Right lobe of liver (tissue), 6 donors: ENCODE measurements at places on chromosomes 5 and 9. TPM values are rescaled to one million over a fixed set of nuclear protein-coding genes. Genes with fewer than 3 reads are reported as not detected.
A peak's percentile ranks its signal among the peaks of the same experiment; 100 is the strongest.

DNA sequence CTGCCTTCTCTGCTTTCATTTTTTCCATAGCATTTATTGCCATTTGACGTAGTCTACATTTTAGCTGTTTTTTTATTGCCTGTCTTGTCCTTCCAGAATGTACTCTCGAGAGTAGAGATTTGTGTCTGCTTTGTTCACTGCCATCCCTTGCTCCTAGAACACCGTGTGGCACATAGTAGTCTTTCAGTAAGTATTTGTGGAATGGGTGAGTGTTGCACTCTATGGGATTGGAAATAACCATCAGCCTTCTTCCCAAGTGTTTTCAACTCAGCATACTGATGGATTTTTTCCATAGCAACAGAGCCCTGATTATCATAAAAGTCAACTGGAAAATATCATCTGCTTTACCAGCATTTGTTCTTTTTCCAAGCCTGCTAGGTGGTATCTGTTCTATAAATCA, 462.6 kb downstream of the ENC1 start:
- DNase-seq: no peak

- DNase-seq: no peak
Observed at GRCh38 chr9:92563116-92564100, 27.6 kb upstream of the ECM2 start.

Gene LEAP2
- 171 TPM for total RNA-seq

- no peak for DNase-seq
Observed at GRCh38 chr9:87674565-87675299, 51.2 kb upstream of the CTSL start.

DNA sequence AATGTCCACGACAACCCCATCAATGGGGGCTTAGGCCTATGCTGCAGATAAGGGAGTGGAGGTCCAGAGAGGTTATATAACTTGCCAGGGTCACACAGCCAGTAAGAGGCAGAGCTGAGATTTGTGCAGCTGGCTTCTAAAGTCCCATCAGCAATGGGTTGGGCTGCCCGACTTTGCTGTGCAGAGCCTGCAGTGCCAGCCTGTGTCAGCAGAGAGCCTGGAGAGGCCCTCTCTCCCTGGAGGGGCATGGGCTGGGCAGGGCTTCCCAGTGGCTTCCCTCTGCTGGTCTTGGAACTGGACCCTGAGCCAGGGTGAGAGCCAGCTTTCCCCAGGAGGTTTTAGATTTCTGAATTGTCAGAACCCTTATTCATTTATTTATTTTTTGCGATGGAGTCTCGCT, 77.2 kb upstream of the RAPGEF1 start:
- DNase-seq: no peak

DNA sequence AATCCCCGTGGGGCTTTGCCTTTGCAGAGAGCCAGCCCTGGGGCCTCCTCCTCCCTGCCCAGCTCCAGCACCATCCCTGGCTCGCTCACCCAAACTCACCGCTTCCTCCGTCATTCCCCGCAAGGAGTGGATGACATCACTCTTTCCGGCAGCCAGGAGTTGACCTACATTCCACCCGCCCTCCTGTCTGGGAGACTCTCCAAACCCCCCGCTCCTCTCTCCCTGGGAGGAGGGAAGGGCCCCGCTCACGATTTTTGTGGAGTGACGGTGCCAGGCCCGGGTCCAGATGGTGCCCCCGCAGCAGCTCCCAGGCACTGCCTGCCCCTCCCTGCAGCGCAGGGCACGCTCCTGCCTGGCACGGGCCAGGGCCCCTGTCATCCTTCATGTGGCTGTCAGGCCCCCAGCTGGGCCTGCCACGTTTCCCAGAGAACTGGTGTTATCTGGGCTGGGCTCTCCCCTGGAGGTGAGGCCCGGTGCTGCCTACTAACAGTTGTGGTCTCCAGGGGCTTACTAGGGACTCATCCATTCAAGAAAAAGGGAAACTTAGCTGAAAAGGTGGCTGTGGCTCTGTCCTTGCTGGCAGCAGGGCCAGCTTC, 52.3 kb downstream of the NTNG2 start:
- DNase-seq: peak; percentile 32

GRCh38 chr5:125367702-125368101, 621.3 kb upstream of the ZNF608 start:
- no peak for DNase-seq

Gene CERCAM
- 3.1 TPM for total RNA-seq

Gene HTR4
- not detected for total RNA-seq

GRCh38 chr9:124394167-124394566, 21.1 kb downstream of the PSMB7 start:
- DNase-seq: no peak

Gene OTP
- not detected for total RNA-seq

GRCh38 chr5:131221888-131222287, 42.0 kb upstream of the CDC42SE2 start:
- DNase-seq: no peak

Gene CNTNAP3
- total RNA-seq: 1.8 TPM

DNA sequence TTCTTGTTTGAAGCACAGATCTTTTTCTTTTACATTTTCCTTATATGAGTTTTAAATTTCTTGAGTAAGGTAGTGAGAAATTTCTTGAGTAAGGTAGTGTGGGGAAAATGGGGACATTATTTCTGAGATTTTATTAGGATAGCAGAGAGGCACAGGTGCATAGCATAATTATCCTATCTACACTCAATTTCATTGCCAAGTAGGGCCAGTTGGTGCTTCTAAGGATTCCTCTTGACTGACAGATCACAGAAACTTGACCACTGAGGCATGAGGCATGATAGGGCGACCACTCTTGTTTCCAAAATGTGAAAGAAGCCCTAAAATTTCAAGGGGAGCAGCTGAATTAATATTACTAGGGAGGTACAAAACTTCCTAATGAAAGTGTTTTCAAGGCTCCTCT, 31.4 kb upstream of the TMC1 start:
- no peak for DNase-seq

DNA sequence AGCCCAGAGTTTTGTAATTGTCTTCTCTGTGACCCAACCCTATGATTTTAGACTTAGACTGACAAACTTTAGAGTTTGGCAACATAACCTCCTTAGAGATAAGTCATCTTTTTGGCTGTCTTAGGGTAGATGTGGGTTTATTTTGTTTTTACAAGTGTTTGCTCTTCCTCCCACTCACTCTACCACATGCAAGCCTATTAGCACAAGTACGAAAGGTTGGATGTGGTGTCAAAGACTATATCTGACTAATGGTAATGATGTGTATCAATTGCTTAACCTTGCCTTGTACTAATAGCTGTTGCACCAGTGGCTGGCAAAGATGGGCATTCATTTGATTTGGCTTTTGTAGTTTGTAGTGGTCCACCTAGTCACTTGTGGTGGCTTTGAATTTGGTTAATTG, 46.5 kb downstream of the SLC25A46 start:
- no peak for DNase-seq

DNA sequence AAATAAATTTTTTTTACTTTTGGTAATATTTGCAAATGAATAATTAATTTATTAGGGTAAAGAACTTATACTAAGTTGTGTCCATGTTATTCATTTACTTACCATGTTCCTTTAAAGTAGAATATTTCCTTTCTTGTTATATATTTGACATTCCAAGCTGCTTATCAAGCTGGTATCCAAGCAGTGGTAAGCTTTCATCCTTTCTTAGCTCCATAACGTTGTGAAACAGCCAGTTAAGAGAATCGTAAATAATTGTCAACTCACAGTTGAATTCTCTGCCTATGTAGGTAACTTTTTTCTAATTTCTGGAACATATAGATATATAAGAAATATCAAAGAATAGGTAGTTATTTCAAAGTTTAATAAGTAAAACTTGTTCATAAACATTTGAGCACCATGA, 36.4 kb downstream of the SLC30A5 start:
- no peak for DNase-seq

GRCh38 chr5:71695071-71695470, 24.0 kb upstream of the CARTPT start:
- peak; percentile 78 for DNase-seq

DNA sequence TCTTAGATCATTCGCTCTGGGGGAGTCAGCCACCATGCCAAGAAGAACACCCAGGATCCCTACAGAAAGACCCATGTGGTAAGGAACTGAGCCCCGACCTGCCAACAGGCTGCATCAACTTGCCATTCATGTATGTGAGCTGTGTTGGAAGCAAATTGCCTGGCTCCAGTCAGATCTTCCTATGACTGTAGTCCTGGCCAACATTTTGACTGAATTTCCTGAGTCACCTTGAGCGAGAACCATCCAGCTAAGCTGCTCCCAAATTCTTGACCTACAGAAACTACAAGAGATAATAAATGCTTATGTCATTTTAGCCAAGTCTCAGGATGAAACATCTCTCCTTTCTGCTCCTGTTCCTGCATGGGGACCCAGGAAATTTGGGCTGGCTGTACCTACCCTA, 40.0 kb upstream of the SLC44A1 start:
- DNase-seq: no peak

DNA sequence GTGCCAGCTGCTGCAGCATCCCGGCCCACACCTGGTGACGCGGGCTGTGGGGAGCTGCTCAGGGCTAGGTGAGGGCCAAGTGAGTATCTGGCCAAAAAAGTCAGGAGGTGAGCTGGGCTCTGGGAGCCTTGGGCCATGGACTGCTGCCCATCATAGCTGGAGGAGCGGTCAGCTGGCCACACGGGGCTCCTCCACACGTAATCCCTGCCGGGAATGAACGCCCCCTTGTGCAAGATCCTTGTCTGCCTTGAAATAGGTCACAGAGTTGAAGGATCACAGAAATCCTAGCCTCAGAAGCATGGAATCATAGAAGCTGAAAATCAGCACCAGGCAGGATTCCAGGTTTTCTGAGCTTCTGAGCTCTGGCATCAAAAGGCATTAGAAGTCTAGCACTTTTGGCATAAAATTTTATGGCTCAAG, 16.8 kb upstream of the COL27A1 start:
- no peak for DNase-seq

Gene LECT2
- total RNA-seq: 62.9 TPM

GRCh38 chr5:168663276-168664004, 84.3 kb upstream of the PANK3 start:
- no peak for DNase-seq

Gene DNAH5
- 2.6 TPM for total RNA-seq

Gene HTR1A
- not detected for total RNA-seq

GRCh38 chr5:35129921-35130485, 82.3 kb upstream of the AGXT2 start:
- peak; percentile 75 for DNase-seq

Gene CNTNAP3B
- 1.9 TPM for total RNA-seq

DNA sequence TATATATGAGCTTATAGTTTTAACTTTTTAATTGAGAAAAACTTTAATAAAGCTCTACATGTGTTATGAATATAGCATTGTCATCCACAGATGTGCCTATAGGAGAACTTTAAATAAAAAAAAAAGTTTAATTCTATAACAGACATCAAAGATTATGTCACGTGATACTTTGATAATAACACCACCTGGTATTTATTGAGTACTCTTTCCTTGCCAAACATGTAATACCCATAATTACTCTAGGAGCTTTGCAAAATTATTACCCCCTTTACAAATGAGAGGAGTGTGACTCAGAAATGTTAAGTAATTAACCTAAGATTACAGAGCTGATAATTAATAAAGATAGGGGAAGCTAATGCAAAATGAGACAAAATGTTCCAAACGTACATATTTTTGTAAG, 43.0 kb downstream of the ITGA2 start:
- DNase-seq: no peak

DNA sequence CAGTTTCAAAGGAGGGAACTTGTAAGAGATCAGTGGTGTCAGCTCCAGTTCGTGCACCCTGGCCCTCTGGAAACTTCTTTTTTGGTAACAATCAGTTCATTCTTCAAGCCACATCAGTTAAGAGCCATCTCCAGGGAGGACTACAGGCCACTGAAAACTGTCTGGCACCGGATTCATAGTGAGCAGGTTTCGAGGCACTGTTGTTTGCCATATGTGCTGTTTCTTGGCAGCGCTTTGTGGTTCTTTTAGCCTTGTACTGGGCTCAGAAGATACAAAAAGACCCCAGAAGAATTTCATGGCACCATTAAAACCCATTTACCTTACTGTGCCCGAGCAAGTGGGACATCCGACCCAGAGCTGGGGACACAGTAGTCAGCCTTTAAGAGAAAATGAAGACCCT, 68.5 kb downstream of the OTULIN start:
- DNase-seq: no peak

DNA sequence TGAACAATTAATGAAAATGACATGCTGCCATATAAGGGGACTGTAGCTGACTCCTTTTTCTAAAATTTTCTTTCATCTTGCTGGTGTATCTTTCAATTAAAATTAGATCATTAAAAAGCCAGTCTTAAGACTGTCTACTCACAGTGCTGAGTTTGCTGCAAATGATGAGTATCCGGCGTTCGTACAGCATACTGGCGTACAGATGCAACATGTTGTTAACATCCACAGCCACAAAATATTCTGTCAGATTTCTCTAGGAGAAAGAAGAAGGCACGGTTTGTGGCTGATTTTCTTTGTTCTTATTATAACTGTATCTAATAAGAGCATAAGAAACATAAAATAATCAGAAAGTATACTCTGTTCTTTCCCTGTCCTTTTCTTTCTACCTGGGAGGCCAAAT, 278.1 kb downstream of the DENND1A start:
- no peak for DNase-seq

DNA sequence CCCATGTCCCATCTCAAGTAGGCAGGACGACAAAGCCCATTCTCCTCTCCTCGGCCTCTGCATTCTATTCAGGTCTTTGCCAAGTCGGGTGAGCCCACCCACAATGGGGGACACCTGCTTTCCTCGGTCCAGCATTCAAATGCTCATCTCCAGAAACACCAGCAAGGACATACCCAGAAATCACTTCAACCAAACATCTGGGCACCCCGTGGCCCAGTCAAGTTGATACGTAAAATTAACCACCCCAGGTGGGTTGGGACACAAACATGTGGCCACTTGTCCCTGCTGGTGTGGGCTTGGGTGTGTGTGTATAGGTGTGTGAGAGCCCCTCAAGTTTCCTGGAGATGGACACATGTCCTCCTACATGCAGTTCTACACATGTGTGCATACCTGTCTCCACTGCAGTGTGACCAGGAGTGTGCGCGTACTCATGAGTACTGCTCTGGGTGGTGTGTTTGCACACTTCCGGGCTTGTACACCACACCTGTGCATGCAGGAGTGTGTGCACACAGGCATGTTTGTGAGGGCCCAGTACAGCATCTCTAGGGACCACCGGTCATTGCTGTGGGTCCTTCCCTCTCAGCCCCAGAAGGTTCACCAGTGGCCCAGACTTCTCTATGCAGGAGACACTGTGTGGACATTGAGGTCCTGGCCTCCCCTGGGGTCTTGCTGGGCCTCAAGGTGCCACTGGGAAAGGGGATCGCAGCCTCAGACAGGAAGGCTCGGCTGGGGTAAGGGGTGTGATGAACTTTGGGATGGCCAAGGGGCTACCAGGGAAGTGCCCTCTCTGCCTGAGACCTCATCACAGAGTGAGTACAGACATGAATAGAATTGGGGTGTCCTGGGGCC, 35.4 kb upstream of the RXRA start:
- DNase-seq: peak; percentile 1

- no peak for DNase-seq
Observed at GRCh38 chr9:78893774-78894401, 597.0 kb downstream of the PSAT1 start.

- DNase-seq: no peak
Observed at GRCh38 chr5:71972777-71973473, 134.3 kb upstream of the MAP1B start.

Gene ADRA1B
- 11.2 TPM for total RNA-seq

Gene SPRY4
- total RNA-seq: 5.9 TPM

Gene MCIDAS
- total RNA-seq: not detected

Gene C9
- total RNA-seq: 1,604 TPM

GRCh38 chr5:168356592-168356991, 65.1 kb downstream of the WWC1 start:
- DNase-seq: no peak

Gene SPINK4
- total RNA-seq: not detected

GRCh38 chr9:127846443-127847177, 7.8 kb downstream of the ENG start:
- DNase-seq: no peak

Gene PCDH12
- total RNA-seq: 1.9 TPM

Gene TMEM252
- 0.22 TPM for total RNA-seq
